ENCODE measurements at places on chromosomes 7 and 10.

- DNase-seq = no peak
These were observed 44.3 kb downstream of the CLEC2L start for GRCh38 chr7:139567647-139568345.

- no peak for DNase-seq
These were observed 92.8 kb upstream of the ZMIZ1 start for GRCh38 chr10:78975926-78976325.

DNA sequence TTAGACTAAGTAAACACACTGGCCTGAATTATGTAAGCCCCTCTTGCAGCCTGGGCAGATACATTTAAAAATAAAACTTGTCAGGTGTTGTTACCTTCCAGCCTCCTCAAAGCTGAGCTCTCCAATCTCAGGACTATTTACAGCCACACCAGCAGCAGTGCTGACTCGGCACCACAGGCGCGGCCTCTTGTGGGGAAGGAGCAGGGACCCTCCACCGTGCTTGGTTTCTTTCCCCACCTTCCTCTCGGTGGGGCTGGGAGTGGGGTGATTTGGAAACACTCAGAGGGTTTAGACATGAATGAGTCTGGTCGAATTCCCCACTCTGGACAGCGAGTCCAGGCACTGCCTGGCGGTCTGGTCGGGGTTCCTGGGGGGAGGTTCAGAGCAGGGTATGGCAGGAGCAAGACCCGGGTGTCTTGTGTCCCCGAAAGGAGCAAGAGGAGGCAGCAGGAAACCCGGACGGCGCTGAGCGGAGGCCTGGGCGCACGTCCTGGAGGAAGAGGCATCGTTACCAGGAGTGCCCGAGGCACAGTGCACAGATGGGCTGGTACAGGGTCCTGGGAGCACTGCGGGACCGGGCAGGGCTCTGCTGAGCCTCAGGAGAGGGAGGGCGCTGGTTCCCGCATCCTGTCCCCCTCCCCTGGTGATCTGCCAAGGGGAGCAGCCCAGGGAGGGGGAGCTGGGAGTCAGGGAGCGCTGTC is 29.2 kb upstream of the CFAP46 start:
- DNase-seq = no peak

GRCh38 chr10:122688293-122688989 is 11.2 kb downstream of the C10orf120 start:
- DNase-seq = no peak

- DNase-seq = no peak
These were observed 153.6 kb downstream of the RGS10 start for GRCh38 chr10:119388849-119389345.

- DNase-seq = no peak
These were observed at the start of gene PLXNA4 for GRCh38 chr7:132575982-132576720. PLXNA4 (minus strand) TSS chr7:132576470; CDS start chr7:132508693, 67,777 bp downstream.

DNA sequence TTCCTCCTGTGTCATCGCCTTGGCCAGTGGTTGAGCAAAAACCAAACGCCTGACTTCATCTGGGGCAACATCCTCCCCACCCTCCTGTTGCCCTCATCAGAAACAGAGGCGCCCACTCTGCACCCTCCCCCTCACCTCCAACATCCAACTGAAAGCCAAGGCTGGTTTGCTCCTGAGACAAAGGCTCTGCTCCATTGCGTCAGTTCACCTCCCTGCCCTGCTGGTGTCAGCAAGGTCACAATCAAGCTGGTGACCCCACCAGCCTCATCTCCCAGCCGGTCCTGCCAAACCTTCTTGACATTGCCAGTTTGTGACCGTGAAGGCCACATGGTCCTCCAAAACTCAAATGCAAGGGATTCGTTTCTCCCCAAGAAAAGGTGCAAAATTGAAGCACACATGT is 131.7 kb upstream of the ADAM12 start:
- DNase-seq = no peak

- DNase-seq = no peak
These were observed 75.4 kb downstream of the CREM start for GRCh38 chr10:35202050-35202449.

- no peak for DNase-seq
These were observed 21.7 kb downstream of the CCM2 start for GRCh38 chr7:45021604-45022296.

DNA sequence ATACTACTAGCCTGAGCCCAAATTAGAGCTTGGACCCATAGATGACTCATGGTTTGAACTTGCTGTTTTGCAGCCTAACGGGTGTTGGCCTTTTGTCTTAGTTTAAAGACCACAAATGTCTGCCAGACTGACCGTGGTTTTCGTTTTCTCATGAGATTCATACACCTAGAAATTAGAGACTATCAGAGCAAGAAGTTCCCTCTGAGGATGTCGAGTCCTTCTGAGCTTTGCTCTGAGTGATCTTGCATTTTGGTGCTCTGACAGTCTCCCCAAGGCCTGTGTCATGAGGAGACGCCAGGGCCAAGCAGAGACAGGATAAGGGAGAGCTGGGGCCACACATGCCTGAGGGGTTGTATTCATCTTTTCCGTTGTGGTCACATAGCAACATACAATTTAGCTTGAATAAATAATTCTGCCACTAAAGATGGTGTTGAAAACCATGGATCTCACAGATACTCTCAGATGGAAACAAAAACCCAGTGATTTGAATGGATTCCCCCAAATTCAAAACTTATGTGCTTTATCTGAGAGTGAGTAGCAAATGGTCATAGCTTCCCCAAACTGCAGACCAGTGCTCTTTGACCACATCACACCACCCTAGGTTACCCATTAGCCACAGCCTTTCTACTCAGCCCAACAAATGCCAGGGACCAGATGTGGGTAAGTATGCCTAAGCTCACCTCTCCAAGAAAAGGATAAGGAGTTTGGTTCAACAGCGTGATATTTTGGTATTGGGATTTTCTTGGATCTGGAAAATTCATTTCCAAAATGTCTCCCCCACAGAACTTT is 762.0 kb upstream of the IGFBP3 start:
- no peak for DNase-seq

DNA sequence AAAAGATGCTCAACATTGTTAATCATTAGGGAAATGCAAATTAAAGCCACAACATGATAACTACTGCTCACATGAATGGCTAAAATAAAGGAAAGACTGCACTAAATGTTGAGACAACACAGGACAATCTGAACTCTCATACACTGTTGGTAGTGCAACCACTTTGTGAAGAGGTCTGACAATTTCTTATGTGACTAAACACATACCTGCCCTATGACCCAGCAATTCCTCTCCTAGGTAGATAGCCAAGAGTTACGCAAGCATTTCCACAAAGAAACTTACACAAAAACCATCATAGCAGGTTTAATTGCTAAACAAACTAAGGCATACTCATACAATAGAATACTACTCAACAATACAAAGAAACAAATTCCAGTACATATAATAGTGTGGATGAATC is 41.8 kb upstream of the HERPUD2 start:
- DNase-seq = no peak

GRCh38 chr7:15370441-15370840 is 191.4 kb downstream of the AGMO start:
- DNase-seq = no peak

GRCh38 chr10:118633786-118634185 is 38.3 kb upstream of the PRLHR start:
- no peak for DNase-seq

- DNase-seq = no peak
These were observed 569 bp downstream of the CD36 start for GRCh38 chr7:80639011-80639410.

GRCh38 chr10:122363722-122364463 is 10.6 kb upstream of the PLEKHA1 start:
- DNase-seq = no peak

- no peak for DNase-seq
These were observed 167.2 kb downstream of the RAMP3 start for GRCh38 chr7:45324683-45325237.

DNA sequence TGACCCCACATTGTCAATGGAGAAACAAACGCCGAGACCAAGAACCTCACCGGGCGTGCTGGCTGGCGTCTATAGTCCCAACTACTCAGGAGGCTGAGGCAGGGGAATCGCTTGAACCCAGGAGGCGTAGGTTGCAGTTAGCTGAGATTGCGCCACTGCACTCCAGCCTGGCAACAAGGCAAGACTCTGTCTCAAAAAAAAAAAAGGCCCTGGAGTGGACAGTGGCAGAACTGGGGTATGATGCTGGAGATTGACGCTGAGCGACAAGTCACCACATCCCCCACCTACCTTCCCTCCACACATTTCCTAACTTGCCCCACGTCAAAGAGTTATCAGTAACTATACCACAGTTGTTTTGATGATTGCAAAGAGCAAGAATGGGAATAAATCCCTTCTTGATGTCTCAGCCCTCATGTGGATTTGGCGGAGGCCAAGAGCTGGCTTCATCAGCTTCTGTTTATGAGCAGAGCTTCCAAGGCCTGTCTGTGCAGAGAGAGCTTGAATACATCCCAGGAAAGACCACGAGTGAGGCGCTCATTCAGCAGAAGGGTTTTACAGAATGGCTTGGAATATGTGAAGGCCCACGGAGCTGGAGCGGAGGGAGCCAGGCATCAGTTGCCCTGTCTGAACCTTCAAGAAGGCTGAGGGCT is 28.0 kb upstream of the TNS3 start:
- no peak for DNase-seq

DNA sequence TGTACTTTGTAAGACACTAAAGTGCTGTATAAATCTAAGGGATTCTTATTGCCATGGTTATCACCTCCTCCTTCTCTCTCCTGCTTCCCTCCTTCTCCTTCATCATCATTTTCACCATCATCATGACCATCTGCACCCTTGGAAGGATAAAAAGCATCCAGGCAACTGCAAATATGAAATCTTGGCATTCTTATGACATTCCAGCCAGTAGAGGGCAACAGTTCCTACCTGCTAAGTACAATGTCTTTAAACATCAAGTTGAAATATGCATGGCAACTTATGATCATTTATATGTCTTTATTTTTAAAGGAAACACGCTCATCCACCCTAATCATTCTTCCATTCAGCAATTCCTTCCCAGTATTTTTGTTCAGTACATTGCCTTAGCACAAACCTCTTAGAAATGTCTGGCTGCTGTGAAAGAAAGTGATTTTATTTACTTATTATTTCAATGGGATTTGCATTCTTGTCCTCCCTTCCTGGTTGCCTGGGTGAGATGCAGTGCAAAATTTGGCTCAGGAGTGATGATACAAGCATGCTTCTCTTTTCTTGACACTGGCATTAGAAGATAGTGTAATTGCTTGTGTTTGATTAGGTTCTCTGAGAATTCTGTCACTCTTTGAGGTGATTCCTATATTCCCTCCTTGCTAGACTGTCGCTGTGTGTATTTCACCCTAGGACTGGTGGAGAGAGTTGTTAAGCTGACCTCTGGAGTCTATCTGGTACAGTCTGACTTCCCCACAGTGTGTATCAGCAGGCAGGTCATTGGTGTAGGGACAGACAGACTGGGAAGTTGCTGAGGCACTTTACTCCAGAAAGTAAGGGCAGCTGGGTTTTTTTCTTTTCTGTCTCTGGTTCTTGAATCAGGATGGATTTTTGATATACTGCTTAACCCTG is 188.5 kb upstream of the BMPER start:
- DNase-seq = no peak
